Esophagus squamous epithelium (tissue), 5 donors: ENCODE measurements at places on chromosomes 12 and 14.

DNA sequence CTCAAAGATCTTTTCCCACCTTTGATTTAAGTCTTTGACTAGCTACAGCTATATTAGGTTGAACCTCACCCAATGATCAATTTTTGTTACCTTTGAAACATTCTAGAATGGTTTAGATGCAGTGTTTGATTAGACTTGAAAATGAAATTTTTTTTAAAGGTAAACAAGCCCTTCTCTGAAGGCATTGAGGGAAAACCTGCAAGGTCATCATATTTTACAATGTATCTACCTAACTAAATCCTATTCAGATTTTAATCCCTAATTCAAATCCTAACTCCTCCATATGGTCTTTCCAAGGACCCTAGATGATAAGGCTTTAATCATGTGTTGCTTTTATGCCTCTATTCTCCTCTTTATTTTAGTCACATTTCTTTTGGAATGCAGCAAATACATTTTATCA, 95.4 kb downstream of the ALG10B start:
- no peak for DNase-seq

DNA sequence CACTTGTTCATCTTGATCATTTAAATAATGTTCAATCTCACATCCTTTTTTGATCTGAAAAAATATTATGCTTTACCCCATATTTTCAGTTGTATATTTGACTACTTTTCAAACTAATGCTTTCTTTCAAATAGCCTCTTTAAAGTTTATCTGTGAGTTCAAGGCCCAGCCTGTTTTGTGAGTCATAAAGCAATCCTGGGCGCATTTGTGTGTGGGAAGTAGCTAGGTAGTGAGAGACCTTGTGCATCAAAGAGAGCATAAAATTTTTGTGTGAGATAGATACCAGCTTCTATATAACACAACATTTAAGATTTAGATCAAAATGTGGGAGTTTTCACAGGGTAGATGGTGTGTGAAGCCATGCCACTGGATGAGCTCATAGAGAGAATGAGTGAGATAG, 405.6 kb downstream of the NAV3 start:
- DNase-seq = no peak

DNA sequence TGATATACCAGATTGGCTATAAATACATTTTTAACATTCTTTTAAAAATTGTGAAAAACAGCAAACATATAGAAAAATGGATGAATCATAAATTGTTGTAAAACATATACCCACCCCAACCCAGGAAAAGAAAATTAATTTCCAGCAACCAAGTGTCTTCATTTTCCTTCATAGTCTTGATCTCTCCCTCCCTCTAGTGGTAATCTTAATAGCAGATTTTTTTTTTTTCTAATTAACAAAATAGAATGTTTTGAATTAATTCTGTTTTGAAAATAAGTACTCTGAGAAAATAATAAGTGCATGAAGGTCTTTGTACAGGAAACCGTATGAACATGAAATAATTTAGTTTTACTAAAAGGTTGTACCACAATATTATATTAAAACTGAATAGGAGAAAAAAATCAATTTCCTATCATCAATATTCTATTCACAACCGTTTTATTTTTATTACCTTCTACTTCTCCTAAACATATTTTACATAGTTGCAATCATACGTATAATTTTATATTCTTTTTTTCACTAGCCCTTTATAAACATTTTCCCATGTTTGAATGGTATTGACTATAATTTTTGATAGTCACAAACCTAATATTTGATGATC, 7.0 kb downstream of the ETNK1 start:
- no peak for DNase-seq

- no peak for DNase-seq
Measured at GRCh38 chr14:89324501-89325298, 92.3 kb downstream of the FOXN3 start.

DNA sequence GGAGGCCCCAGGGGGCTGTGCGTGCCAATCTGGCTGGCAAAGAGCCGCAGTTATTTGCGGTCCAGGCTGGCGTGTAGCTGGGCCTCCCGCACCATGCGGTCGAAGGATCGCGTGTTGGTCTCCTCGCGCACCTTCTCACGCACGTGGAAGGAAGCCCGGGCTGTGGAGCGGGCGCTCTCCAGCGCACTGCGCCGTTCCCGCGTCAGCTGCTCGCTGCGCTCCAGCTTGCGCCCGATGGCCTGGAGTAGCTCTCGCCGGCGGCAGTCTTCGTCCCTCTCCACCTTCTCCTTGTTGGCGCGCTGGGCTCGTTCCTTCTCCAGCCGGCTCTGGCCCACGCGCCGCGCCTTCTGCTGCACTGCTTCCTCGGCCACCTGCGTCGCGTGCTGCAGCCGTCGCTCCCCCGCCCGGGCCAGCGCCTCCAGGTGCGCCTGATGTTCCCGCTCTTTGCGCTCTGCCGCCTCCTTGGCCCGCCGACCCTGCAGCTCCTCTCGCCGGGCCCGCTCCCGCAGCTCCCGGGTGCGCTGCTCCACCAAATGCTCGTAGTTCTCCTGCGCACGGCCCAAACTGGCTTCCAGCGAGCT, 3.1 kb downstream of the CCDC177 start:
- no peak for DNase-seq

GRCh38 chr14:56333359-56334292, 215.4 kb downstream of the PELI2 start:
- DNase-seq = no peak
